T-helper 2 cell treated with Interferon-gamma antibody and Interleukin-4, amounts not matched to agents 5 μg/mL and 100 μg/mL, for 36 hours (primary cell): ENCODE measurements at places on chromosomes 4 and X.

DNA sequence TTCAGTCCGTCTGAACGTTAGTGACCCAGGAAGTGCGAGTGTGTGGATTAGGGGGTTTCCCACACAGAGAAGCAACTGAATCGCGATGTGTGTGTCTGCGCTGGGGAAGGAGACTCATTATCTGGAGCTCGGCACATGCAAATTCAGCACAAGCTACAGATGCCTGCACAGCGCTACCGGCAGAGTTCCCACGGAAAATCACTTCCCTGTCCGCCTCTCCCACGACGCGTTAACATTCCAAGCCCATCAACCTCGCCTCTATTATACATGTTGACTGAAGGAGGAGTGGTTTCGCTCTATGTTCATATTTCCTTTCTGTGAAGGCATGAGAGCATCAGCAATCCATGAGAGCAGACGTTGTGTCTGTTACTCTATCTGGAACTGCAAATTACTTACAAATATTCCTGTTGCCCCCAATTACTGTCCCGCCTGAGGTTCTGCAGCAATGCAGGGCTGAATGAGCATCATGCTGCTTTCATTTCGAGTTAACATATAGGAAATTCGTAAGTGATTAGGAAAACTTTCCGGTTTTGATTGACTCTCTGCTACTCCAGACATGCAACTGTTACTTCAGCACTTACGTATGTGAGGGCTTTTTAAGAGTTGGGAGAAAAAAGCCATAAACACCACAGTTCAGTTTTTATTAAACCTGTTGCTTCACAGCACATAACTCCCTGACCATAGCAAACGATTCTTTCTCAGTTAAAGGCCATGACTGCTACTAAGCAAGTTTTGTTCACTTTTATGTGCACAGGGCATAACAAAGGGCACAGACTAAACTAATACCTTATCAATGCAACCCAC, 15.0 kb upstream of the MTNR1A start:
- no peak for DNase-seq

DNA sequence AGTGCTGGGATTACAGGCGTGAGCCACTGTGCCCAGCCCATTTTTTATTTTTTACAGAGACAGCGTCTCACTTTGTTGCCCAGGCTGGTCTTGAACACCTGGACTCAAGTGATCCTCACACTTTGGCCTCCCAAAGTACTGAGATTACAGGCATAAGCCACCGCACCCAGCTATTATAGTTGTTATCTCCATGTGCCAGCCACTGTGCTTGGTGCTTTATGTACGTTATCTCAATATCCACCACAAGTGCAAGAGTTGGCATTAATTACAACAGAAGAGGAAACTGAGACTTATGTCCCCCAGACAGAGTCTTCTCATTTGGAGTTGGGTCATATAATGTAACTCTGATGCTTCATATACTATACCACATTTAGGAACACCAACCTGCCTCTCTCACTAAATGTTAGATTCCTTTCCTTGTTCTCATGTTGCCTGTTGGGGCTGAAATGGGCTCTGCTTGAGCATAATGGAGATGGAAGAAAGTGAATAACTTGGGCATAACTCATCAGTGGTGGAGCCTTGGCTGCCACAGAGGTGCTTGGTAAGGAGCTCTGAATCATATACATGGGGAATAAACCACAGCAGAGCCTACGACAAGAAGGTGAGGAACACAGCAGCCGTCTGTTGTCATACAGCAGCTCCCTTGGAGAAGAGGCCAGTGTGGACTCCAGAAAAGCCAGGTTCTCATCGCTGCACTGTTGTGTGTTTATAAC, 84.3 kb downstream of the SPRY1 start:
- no peak for DNase-seq

DNA sequence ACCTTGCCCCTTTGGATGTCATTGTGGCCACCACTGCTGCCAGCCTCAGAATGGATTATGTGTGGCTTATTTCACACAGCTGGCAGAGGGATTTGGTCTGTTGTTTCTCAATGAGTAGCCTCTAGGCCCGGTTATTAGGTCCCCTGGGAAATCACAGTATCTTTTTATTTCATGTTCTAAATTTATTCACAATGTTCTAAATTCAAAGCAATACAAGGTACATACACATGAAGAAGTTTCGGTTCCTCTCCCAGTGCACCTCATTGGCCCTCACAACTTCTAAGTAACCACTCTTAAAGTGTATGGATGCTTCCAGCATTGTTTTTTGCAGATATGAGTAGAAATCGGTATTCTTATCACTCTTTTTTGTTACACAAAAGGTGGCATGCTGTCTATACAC, 262.7 kb downstream of the RCHY1 start:
- no peak for DNase-seq

GRCh38 chrX:98523026-98523425, 1639.3 kb downstream of the RPA4 start:
- DNase-seq: no peak

DNA sequence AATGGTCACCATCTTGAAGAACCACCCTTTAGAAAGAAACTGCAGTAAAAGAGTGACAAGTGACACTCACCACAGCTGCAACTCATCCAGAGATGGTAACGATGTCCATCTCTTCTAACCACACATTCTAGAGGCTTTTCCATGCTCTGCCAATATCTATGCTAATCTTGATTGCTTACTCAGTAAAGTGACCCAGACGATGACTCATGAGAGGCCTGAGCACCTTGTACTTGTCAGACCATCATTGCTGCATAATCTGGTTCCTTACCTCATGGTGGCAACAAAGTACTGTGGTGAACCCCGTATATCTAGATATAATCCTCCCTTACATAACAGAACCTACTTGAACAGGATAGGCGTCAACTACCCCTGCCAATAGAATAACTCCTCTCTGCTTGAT, 75.6 kb downstream of the CCNG2 start:
- DNase-seq: no peak

DNA sequence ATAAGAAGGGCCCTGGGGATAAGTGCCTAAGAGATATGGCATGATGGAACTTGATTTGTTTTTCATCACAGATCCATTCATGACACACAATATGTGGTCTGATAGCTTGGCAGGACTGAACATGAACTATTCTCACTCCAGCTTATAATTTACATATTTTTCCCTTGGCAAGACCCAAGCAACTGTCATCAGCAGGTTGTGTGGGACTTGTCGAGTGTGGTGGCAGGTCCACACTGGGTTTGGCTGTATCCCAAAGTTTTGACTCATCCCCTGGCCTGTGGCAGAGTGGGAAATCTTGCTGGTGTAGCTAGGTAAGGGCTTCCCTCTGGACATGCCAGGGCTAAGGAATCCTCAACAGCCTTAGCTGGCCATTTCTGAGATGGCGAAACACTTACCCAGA, 81.0 kb upstream of the STIM2 start:
- DNase-seq: no peak

DNA sequence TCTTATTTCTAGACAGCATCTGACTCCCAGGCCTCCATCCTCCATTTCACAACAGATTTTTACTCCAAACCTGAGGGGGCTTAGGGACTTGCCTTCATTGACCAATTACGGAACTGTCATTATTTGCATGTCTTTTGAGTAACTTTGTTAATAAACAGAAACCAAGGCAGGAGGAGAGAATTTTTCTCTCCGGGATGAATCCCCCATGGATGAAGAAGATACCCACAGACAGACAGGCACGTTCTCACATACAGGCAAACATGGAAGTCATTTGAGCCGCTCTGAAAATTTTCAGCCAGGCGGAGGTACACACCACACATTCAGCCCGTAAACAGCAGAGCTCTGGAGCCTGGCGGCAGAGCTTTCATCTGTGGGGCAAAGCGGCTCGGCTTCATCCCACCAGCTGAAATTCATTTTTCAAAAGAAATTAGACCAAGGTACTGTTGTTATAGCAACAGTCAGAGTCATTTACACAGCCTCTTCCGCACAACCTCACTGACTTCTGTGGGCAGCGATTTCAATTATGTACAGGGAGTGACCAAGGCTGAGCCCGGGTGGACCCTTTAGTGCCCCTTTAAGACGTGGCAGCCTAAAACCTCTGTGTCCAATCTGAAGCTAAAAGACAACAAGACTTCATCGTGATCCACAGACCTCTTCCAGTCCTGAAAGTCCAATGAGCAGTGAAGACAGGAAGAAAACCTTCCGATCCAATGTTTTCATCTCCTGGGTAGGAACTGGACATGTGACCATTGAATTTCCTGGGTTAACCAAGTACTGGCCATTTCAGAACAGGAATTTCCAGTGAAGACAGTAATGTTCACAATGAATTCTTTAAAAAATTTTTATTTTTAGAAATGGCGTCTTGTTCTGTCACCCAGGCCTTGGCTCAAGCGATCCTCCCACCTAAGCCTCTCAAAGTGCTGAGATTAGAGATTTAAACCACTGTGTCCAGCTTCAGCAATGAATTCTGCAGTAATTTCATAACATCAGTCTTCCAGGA, 237.0 kb downstream of the MGST2 start:
- DNase-seq: no peak

DNA sequence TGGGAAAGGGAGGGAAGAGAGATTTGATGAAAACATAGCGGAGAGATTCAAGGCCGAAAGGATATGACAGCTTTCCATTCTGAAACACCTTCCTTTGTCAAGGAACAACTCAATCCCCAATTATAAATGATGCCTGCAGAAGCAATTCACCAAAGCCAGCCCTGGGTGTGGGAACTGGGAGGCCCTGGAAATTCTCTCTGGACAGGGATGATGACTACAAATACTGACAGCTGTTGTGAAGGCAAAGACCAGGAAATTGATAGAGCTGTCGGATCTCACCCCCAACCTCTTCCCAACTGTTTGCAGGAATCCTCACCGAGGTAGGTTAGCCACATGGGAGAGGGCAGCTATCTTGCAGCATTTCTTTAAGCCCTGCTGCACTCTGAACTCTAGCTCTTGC, 54.3 kb downstream of the CCDC149 start:
- DNase-seq: no peak

GRCh38 chr4:102574317-102574716, 73.2 kb downstream of the NFKB1 start:
- no peak for DNase-seq

DNA sequence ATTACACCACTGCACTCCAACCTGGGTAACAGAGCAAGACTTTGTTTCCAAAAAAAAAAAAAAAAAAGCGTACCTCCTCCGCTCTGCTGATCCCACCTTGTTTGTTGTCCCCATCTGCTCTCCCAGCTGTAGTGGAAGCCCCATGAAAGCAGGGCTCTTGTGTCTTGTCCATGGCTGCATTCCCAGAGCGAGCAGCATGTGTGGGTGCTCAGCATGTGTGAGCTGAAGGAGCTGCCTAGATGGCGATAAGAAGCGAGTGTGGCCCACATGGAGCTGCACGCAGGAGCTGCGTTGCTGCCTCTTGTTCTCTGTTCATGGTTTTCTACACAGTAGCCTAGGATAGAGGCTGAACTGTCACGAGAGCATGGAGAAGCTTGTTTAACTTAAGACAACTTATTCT, 12.4 kb downstream of the NSD2 start:
- DNase-seq: no peak
